Esophagus muscularis mucosa (tissue), 4 donors: ENCODE measurements at places on chromosomes 12 and 14. TPM values are rescaled to one million over a fixed set of nuclear protein-coding genes. Genes with fewer than 3 reads are reported as not detected.
A peak's percentile ranks its signal among the peaks of the same experiment; 100 is the strongest.

DNA sequence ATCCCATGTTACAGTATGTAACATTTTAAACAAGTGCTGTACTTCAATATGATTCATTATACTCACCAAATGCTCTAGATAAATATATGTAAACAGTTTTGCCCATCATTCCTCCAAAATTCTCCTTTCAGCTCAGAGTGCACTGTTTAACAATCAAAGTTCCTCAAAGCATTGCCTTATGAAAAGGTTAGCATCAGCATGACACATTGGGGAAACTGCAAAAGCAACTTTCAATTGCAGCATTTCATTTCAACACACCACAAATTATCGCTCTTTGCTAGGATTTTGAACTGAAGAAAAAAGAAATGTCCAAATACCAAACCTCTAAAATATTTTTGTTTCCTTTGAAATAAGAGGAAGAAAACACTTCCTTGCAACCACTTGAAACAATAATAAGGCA lies 413.2 kb downstream of the FLRT2 start:
- DNase-seq, result no peak
- H3K27me3 ChIP-seq, result no peaks in the 10 kb centered on the region
- H3K27ac ChIP-seq, result no peak overlapping the region
- H3K4me1 ChIP-seq, result no peaks in the 10 kb centered on the region
- no peak overlapping the region for H3K4me3 ChIP-seq

DNA sequence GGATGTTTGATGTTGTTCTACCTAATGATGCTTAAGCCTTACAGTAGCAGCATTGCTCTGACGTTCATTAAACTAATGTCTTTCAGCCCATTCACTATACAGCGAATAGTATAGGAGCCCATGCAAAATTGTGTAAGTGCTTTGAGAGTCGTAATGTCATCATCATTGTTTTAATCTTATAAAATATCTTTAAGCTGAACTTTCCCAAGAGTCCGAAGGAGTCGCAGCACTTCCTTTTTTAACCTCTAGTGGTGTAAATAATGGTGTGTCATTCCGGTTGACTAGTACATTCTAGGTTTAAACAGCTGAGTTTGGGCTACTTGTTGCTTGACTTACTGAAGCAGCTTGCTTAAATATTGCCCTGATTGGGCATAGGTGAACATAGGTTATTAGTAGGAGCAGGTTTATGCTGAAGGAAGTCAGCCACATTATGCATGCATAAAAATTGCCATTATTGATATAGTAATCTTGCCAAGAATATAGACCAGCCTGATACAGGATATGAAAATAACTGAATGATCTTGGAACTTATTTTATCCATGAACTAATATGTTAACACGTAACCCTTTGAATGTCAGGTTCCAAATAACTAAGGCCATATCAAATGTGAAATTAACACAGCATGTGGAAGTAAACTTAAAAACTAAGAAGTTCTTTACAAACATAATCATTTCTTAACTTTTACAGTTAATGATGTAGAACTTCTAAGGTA lies 2.6 kb downstream of the WNK1 start:
- peak overlapping the region; percentile 90 for H3K4me3 ChIP-seq
- no peaks in the 10 kb centered on the region for H3K36me3 ChIP-seq
- H3K27ac ChIP-seq, result peak overlapping the region; percentile 98
- H3K4me1 ChIP-seq, result peaks cover 37% of the 10 kb centered on the region

GRCh38 chr12:10941369-10941768 lies 2.3 kb upstream of the TAS2R14 start:
- no peak overlapping the region for H3K4me3 ChIP-seq

GRCh38 chr12:44217146-44217883 lies 381.4 kb downstream of the TMEM117 start:
- no peak overlapping the region for H3K4me3 ChIP-seq
- H3K36me3 ChIP-seq, result no peaks in the 10 kb centered on the region
- no peak for DNase-seq
- H3K27ac ChIP-seq, result no peak overlapping the region
- H3K27me3 ChIP-seq, result no peaks in the 10 kb centered on the region
- no peaks in the 10 kb centered on the region for H3K4me1 ChIP-seq

DNA sequence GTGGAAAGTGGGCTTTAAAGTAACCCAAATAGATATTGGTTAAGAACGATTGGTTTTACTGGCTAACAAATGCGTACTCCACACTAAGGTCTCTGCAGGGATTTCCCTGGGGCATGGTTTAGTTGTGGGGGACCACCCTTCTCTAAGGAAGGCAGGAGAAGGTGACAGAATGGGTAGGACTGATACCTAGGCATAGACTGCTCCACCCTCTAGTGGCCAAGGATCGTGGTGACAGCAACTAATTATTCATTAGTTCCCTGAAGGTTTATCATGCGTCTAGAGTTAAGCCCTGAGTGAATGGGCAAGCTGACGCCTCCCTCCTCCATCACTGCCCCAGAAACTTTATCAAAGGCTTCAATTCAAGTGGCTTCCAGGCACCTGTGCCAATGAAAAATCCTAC lies 9.1 kb downstream of the FAM181A start:
- H3K36me3 ChIP-seq, result peaks cover 50% of the 10 kb centered on the region
- peaks cover 67% of the 10 kb centered on the region for H3K4me1 ChIP-seq
- no peak for DNase-seq
- H3K27ac ChIP-seq, result peak overlapping the region; percentile 70

Gene AGAP2
- total RNA-seq, result 11.2 TPM

Gene TSHR
- not detected for total RNA-seq
